ENCODE measurements at places on chromosomes 16 and 17. TPM values are rescaled to one million over a fixed set of nuclear protein-coding genes. Genes with fewer than 3 reads are reported as not detected.

Gene GAS7
- 0.59 TPM for total RNA-seq

DNA sequence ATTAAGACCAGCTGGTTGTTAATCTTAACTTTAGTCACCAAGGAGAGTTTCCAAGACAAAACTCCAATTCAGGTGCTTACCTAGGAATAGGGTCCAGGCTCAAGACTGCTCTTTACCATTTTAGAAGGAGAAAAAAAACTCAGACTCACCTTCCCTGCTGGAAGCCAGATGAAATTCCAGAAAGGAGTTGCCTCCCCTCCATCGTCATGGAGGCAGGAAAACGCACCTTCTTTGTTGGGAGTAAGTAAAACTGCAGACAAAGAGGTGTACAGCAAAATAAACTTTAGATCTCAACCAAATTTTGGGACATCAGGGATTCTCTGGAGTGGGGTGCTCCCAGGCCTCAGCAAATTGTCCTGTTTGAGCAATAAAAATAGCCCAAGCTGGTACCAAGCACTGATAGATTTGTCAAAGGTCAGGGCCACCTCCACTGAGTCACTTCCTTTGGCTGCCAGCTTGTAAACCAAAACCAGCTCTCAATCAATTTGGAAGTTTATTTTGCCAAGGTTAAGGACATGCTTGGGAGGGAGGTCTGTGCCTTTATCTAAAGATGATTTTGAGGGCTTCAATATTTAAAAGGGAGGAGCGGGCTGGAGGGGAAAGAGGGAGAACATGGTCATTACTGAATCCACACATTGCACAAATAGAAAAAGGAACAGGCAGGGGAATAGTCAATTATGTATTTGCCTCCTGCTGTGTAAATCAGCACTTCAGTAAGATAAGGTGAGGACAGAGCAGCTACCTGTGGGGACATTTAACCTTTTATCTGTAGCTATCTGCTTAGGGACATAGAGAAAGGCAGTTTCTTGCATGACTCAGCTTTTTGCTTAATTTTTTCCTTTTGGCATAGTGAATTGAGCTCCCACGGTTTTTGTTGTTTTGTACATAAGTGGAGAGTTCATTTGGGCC lies 1.5 kb upstream of the ALDH3A2 start:
- peak; percentile 32 for DNase-seq
- no peaks in the 10 kb centered on the region for H3K27me3 ChIP-seq
- peaks cover 32% of the 10 kb centered on the region for H3K36me3 ChIP-seq
- peaks cover 42% of the 10 kb centered on the region for H3K4me1 ChIP-seq
- peak overlapping the region; percentile 75 for H3K4me3 ChIP-seq

DNA sequence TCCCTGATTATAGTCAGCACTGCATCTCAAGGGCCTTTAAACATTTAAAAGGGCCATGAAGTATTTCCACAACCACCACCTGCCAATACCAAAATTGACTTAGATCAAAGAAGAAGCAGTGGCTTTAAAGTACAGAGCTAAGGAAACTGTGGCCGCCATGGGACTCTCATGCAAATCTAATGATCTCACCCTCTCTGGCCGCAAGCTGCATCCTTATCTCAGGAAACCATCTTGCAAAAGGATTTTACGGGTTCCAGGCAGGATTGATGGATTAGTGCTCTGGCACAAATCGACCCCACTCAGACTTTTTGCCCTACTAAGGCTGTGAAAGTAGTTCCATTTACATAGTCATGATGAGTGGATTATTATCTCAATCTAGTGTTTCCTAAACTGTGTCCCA lies 22.6 kb downstream of the CDRT4 start:
- DNase-seq: no peak
- H3K27ac ChIP-seq: no peak overlapping the region

DNA sequence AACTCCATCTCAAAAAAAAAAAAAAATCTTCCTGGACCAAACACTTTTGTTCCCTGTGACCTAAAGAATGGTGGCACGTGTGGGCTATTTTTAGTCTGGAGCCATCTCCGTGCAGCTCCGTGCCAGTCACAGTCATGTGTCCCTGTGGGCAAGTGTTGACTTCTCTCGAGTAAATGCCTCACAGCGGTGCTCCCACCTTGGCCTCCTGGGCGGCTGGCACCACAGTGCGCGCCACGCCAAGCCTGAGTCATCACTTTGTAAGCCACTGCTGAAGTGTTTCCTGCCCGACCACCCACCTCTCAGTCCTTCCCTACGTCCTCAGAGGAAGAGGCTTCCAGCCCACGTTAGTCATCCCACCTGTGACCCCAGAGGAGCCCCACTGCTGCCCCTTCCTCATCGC lies 10.9 kb upstream of the HEXD start:
- H3K27me3 ChIP-seq: no peaks in the 10 kb centered on the region
- peaks cover 8% of the 10 kb centered on the region for H3K4me1 ChIP-seq
- peaks cover 16% of the 10 kb centered on the region for H3K36me3 ChIP-seq
- H3K27ac ChIP-seq: no peak overlapping the region
- no peak overlapping the region for H3K4me3 ChIP-seq
- no peak for DNase-seq

DNA sequence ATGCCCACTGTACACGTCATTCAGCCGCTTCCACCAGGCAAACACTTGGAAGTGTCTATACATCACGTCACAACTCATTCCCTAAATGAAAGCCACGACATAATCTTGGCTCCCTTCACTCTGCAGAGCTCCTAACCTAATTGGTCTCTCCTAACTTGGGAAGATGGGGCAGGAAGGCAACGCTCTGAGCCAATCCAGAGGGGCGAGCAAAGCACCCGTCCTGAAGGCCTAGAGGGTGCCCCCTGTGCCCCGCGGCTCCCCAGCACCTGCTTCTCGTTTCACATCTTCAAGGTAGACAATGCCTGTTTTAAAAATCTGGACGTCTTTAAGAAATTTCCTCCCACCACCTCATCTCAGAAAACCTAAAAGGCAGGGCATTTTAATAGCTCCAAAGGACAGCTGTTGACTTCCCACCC lies 1.0 kb downstream of the CSNK2A2 start:
- H3K36me3 ChIP-seq: peaks cover 50% of the 10 kb centered on the region
- peaks cover 37% of the 10 kb centered on the region for H3K27me3 ChIP-seq
- peak overlapping the region; percentile 57 for H3K27ac ChIP-seq
- peaks cover 21% of the 10 kb centered on the region for H3K4me1 ChIP-seq

- H3K4me3 ChIP-seq: no peak overlapping the region
- H3K27me3 ChIP-seq: peaks cover 82% of the 10 kb centered on the region
- peaks cover 11% of the 10 kb centered on the region for H3K4me1 ChIP-seq
- no peak for DNase-seq
These were observed 118.8 kb downstream of the C16orf95 start for GRCh38 chr16:87198328-87198832.

- H3K27me3 ChIP-seq: peaks cover 12% of the 10 kb centered on the region
- DNase-seq: no peak
- H3K4me1 ChIP-seq: no peaks in the 10 kb centered on the region
- no peaks in the 10 kb centered on the region for H3K36me3 ChIP-seq
These were observed 260.1 kb downstream of the SNX29 start for GRCh38 chr16:12236589-12236988.

- DNase-seq: peak; percentile 92
- H3K36me3 ChIP-seq: peaks cover 36% of the 10 kb centered on the region
- no peak overlapping the region for H3K27ac ChIP-seq
- H3K4me1 ChIP-seq: no peaks in the 10 kb centered on the region
These were observed 13.8 kb downstream of the CORO7 start for GRCh38 chr16:4402439-4403132.

GRCh38 chr16:55155815-55156214 lies 168.2 kb upstream of the IRX6 start:
- DNase-seq: no peak
- no peak overlapping the region for H3K4me3 ChIP-seq
- no peaks in the 10 kb centered on the region for H3K4me1 ChIP-seq
- H3K27ac ChIP-seq: no peak overlapping the region
- no peaks in the 10 kb centered on the region for H3K36me3 ChIP-seq

DNA sequence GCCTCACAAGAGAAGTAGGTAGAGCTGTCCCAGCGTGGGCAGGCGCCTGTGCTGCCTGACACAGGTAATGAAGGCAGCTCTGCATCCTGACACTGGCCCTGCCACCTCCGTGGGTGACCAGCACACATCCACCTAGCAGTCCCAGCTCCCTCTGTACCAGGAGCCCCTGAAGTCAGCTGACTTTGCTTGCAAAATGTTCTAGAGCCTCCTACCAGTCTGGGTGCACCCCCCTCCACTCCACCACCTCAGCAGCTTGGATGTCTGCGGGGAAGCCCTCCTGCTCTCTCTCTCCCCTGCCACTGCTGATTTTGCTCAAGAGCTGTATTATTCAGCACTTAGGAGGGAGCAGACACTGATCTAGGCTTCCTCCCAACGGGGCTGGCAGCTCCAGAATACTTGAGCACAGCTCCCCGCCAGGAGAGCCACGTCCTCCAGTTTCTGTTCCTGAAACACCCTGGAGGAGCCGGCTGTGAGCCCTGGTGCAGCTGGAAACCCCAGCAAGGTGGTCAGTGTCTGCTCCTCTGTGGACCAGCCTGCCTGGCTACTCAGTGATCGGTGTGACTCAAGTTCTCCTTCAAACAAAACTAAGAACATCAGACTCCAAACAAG lies 1.0 kb downstream of the RNF166 start:
- peaks cover 53% of the 10 kb centered on the region for H3K36me3 ChIP-seq
- H3K4me1 ChIP-seq: peaks cover 9% of the 10 kb centered on the region
- no peaks in the 10 kb centered on the region for H3K27me3 ChIP-seq
- no peak for DNase-seq
- no peak overlapping the region for H3K27ac ChIP-seq

Gene NGFR
- 0.66 TPM for total RNA-seq

GRCh38 chr17:71339206-71339605 lies 781.6 kb upstream of the SOX9 start:
- H3K27me3 ChIP-seq: no peaks in the 10 kb centered on the region
- H3K4me3 ChIP-seq: no peak overlapping the region
- H3K4me1 ChIP-seq: peaks cover 17% of the 10 kb centered on the region
- no peak overlapping the region for H3K27ac ChIP-seq
- no peaks in the 10 kb centered on the region for H3K36me3 ChIP-seq
- no peak for DNase-seq
